ENCODE measurements at places on chromosomes 1 and 21. TPM values are rescaled to one million over a fixed set of nuclear protein-coding genes. Genes with fewer than 3 reads are reported as not detected.

DNA sequence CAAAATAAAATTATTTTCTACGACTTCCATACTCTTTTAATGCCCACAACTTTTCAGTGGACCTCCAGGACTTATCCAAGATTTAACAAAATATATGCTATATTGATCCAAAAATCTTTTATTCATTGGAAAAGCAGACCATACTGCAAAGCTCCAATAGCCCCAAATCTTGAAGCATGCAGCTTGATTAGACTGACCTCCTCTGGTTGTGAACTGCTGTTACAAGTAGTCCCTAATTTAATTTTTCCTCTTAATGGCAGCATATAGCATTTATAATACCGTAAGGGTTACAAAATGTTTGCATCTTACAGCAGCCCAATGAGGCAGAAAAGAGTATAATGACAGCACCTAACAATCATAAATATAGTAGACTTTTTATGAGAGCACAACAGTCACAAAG lies 49.8 kb downstream of the TPR start:
- DNase-seq, result no peak

DNA sequence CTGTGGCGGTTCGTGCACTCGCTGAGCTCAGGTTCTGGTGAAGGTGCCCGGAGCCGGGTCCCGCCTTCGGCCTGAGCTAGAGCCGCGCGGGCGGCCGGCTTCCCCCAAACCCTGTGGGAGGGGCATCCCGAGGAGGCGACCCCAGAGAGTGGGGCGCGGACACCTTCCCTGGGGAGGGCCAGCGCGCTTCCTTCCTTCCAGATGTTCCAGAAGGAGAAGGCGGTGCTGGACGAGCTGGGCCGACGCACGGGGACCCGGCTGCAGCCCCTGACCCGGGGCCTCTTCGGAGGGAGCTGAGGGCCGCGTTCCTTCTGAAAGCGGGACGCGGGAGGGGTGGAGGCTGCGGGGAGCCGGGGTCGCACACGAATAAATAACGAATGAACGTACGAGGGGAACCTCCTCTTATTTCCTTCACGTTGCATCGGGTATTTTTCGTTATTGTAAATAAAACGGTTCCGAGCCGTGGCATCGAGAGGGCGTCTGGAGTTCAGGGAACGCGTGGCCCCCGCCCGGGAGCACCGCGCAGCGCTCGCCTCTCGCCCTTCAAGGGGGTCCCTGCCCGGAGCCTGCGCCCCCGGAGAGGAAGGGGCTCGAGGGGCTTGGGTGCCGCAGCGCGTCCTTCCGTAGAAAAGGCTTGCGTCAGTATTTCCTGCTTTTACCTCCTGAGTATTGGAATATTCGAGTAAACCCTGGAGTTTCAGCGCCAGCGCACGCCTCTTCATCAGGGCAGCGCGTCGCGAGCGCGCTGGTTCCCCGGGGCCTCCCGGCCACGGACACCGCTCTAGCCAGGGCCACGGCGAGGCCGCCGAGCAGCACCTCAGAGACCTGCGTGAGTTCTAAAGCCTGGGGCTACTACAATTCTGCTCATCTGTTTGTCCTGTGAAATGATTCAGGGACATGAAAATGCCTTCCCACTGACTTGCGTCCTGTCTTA lies 11.5 kb downstream of the YBEY start:
- DNase-seq, result peak; percentile 14

DNA sequence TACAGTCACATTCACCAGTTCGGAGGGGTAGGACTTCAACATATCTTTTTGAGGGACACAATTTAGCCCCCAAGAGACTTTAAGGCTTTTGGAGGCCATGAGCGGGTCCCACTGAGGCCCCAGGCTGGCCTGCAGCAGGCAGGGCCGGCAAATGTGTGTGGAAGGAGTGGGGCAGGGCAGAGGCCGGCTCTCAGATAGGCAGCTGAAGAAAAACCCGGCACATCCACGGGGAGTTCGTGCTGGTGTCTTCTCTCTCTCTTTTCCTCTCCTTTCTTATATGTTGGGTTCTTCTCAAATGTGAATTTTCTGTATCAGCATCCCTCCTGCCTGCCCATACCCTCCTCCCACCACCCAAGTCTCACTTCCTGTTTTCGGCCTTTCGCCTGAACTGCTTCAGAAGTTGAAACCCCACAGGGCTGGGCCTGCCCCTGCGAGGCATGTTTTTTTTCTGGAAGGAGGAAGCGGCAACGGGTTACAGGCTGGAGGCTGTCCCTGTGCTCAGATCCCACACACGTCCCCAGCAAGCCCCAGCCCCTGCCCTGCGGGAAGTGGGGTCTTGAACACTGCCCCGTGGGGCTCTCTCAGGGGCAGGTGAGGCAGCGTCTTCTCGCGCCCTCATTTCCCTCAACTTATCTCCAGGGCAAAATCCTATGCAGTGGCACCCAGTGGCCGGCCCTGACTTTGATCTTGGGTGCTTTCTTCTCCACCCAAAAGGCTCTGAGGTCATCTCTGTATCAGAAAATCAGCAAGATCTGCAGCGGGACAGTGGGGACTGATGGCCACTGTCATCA lies 9.7 kb upstream of the UMODL1 start:
- DNase-seq, result no peak

- DNase-seq, result no peak
Measured at GRCh38 chr1:214416417-214416816, 135.0 kb downstream of the PTPN14 start.

- no peak for DNase-seq
Measured at GRCh38 chr1:36446271-36446670, 4.0 kb downstream of the OSCP1 start.

The CD1C gene
- total RNA-seq, result not detected

The HIVEP3 gene
- total RNA-seq, result not detected

The AGRN gene
- total RNA-seq, result 103 TPM

Data from G401 (cell line).